ENCODE measurements at places on chromosomes 4 and X.

GRCh38 chr4:154368060-154368459 is 123.5 kb downstream of the DCHS2 start:
- no peak for DNase-seq

- no peak for DNase-seq
Observed at GRCh38 chrX:136754651-136755050, 26.1 kb downstream of the ARHGEF6 start.

- DNase-seq = no peak
Observed at GRCh38 chr4:79886021-79886420, 187.0 kb downstream of the ANTXR2 start.

GRCh38 chrX:16700734-16701133 is 11.7 kb downstream of the CTPS2 start:
- DNase-seq = no peak

GRCh38 chr4:173415885-173416653 is 17.2 kb upstream of the SCRG1 start:
- DNase-seq = no peak

GRCh38 chrX:154114652-154115051 is 17.1 kb upstream of the MECP2 start:
- DNase-seq = no peak

DNA sequence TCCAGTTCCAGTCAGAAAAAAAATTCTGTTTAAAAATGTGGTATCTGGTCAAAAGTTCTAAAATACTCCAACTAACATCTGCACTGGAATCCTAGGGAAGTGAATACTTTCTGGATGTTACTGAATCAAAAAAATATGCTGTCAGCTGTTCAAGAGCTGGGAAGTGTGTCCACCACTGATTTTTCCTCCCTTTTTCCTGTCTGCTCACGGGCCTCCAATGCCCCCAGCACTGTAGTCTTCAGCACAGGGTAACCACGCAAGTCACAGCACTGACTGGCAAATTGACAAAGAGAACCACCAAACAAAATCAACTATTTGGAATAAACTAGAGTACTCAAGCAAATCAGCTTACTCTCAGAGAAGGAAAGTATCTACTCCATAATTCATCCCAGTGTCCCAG is 9.9 kb downstream of the VEGFC start:
- DNase-seq = no peak

DNA sequence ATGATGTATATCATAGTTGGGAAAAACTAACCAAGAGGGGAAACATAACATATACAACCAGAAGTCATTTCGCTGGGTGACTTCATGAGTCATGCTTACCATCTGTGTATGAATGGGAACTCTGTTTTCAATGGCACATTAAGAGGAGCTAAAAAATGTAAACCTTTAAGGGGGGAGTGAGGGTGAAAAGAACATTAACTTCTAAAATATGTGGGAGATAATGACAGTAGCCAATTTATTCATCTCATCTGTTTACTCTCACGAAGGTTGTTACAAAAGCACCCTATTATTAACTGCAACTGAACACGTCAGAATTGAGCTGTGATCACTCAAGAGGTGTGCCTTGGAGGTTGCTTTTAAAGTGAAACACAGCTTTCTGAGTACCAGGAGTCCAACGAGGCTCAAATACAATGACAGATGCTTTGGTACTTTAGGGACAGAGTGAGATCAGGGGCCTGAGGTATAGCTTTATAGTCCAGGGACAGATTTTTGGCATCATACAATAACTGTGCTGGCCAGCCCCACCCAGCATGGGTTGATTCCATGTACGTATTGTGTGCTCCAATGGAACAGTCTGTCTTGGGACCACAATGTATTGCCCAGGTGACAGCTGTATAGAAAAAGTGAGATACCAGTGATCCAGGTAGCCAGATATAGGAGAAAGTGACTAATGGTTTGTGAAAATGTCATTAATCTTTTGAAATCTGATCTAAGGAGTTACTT is 107.3 kb downstream of the AMMECR1 start:
- DNase-seq = no peak

DNA sequence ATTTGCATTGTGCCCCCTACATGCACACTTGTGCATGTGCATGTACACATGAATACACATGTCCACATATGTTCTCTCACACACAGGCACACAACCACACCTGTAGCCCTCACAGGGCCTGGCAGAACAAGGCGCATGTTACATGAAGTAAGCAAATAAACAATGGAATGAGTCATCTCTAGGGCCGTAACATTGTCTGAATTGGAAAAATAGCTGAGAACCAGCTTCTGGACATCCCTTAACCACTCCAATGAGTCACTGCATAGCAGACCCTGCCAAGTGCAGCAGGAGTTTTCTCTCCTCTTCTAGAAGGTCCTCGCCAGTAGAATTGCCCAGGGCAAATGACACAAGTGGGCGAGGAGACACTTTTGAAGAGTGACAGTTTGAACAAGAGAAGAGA is 66.1 kb downstream of the MAGEA10 start:
- DNase-seq = no peak

DNA sequence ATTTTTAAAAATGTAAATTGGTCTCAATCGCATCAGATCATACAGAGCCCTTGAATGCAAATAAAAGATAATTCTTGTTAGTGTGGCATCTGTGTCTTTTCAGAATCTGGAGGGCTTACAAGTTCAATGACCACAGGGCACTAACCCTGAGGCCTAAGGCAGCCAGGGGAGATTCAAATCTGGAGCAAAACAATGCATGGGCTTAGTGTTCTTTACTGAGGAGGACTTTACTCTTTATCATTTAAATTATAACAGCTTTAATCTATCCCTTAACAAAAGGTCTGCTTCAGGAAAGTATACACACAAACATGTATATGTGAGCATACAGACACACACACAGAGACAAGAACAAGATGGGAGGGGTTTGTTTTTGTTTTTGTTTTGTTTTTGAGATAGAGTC is 51.0 kb upstream of the NSUN7 start:
- no peak for DNase-seq

DNA sequence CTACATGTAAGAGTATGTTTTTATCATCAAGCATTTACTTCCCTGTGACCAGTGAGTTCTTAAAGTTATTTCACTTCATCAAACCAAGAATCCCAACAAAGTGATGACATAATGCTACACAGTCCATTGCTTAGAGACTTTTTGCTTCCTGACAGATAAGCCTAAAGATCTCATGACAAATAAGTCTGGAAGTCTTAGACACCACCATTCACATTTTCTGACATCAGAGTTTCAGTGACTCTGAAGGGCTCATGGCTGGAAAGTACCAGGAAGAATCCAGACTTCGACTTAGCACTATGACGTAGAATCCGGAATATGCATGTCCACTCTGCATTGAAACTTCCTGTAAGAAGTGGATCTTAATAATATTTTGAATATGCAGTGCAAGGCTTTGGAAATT is 53.7 kb downstream of the CLDN22 start:
- DNase-seq = no peak

- no peak for DNase-seq
Observed at GRCh38 chrX:148314876-148315275, 185.5 kb upstream of the AFF2 start.

DNA sequence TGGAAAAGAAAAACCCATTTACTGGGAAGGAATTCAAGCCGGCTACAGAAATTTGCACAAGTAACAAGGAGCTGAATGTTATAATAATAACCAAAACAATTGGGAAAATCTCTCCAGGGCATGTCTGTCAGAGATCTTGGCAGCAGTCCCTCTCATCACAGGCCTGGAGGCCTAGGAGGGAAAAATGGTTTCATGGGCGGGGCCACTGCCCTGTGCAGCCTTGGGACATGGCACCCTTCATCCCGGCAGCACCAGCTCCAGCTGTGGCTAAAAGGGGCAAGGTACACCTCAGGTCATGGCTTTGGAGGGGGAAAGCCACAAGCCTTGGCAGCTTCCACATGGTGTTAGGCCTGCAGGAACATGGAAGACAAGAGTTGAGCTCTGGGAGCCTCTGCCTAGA is 513.1 kb upstream of the CNKSR2 start:
- DNase-seq = no peak

Measured in SK-N-DZ (cell line).